ENCODE measurements at places on chromosomes 4 and X.

GRCh38 chr4:102758241-102759160 is 2.3 kb downstream of the MANBA start:
- DNase-seq: no peak

- no peak for DNase-seq
Measured at GRCh38 chr4:101870874-101871273, 80.3 kb downstream of the BANK1 start.

DNA sequence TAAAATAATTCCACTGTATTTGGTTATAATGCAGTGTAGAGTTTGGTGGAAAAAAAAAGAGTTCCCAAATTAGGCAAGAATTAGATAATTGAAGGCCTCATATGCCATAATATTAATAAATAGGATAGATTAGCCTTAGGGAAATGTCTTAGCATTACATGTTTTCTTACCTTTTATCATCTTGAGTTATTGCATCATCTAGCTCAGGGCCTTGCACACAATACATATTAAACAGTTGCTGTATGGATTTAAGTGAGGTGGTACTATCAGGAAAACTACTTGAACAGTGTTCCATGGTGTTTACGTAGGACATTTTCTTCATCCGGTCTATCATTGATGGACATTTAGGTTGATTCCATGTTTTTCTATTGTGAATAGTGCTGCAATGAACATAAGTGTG is 419.4 kb downstream of the EPHA5 start:
- DNase-seq: no peak

- DNase-seq: no peak
Measured at GRCh38 chr4:2299794-2300193, 37.9 kb upstream of the MXD4 start.

DNA sequence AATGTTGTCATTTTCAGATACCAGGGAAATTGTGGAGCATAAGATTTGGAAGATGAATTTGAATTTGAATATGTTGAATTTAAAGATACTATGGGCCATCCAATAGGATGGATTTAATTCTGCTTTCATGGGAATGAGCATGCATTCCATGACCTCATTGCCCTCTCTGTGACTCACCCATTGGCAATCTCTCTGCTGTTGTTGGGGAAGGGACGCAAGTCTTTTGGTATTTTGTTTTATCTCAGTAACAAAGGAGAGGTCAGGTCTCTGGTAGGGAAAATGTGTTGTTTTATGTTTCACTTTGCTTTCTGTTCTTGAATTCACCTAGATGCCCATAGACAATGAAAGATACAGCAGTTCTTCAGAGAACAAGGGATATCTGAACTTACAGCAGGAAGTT is 42.1 kb upstream of the MAGEA4 start:
- no peak for DNase-seq

GRCh38 chrX:17552044-17552650 is 177.1 kb downstream of the NHS start:
- no peak for DNase-seq

DNA sequence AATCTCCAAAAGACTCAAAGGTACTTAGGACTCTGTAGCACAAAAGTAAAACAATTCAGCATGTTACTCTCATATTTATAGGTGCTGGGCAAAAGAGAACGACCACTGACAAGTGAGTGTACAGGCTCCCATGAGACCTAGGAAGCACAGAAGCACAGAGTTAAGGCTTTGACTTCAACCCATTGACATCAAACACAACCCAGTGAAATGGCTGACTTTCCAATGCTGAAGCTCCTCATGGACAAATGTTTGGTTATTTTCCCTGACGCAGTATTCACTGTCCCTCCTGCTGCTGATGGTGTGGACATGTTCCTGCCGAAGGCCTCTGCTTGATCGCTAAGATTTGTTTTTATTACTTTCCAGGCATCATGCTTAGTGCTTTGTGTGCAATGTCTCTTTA is 148.7 kb downstream of the TSPAN5 start:
- no peak for DNase-seq

DNA sequence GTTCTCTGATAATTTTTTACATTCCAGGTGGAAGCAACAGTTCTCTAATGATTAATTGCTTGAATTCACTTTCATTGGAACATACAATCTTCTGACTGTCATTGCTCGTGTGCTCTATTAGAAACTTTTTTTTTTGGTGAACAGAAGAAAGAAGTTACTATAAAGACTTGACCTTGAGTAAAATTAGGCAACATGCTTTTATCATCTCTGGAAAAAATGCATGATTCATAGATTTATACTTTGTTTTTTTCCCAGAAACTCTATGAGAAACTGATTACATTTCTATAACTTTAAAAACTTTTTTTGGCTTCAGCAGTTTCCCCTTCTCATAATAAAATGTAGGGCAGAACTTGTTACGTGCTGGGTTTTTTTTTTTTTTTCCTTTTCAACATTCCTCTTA is 167.6 kb downstream of the ARHGAP10 start:
- no peak for DNase-seq

DNA sequence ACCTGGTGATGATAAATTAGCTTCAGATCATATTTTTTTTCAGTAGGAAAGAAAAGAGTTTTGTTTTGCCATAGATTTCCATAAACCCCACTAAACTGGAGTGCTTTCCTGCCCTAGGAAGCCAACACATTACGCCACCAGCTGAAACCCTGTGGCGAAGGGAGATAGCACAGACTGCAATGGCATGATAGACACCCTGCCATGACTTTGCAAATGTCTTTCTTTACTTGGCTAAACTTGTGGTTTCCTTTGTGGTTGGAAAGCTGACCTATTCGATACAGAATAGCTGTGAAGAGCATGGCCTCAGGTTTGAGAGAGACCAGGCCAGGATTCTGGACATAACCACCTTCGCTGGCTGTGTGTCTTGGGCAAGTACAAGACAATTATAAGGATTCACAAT is 19.1 kb downstream of the MFAP3L start:
- DNase-seq: no peak

DNA sequence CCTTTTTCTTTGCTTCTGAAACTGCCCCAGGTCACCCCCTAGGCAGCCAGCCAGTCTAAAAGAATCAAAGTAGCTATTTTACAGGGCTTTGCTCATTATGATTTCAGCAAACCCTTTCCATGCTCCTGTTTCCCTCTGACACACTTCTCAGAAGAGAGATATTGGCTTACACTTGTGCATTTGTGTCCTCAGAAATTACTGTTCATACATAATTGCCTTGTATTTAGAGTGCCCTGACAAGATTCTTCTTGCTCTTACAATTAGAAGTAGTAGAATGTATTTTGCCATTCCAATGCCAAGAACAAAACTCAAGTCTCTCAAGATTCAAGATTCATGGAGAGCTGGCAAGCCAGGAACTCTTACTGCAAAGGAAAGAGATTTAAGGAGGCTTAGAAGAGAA is 531.0 kb upstream of the ZFP42 start:
- DNase-seq: no peak

GRCh38 chr4:122749704-122750454 is 17.4 kb downstream of the BBS12 start:
- no peak for DNase-seq

- no peak for DNase-seq
Measured at GRCh38 chrX:38142610-38143009, 78.1 kb downstream of the SRPX start.

GRCh38 chr4:7383266-7383665 is 51.5 kb downstream of the PSAPL1 start:
- no peak for DNase-seq
